ENCODE measurements at places on chromosomes 2 and 18.
A peak's percentile ranks its signal among the peaks of the same experiment; 100 is the strongest.

- no peak for DNase-seq
These were observed 205.9 kb downstream of the EIPR1 start for GRCh38 chr2:3171564-3172264.

DNA sequence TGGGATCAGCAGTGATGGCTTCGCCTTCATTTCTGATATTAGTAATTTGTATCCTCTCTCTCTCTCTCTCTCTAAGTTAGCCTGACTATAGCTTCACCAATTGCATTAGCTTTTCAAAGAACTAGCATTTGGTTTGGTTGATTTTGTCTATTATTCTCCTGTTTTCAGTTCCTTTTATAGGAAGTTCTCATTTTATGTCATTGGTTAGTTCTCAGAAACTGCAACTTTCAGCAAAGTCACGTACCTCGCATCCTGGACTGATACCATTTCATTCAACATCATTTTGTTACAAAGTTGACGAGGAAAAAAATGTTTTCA lies 450.8 kb downstream of the EIPR1 start:
- no peak for DNase-seq

DNA sequence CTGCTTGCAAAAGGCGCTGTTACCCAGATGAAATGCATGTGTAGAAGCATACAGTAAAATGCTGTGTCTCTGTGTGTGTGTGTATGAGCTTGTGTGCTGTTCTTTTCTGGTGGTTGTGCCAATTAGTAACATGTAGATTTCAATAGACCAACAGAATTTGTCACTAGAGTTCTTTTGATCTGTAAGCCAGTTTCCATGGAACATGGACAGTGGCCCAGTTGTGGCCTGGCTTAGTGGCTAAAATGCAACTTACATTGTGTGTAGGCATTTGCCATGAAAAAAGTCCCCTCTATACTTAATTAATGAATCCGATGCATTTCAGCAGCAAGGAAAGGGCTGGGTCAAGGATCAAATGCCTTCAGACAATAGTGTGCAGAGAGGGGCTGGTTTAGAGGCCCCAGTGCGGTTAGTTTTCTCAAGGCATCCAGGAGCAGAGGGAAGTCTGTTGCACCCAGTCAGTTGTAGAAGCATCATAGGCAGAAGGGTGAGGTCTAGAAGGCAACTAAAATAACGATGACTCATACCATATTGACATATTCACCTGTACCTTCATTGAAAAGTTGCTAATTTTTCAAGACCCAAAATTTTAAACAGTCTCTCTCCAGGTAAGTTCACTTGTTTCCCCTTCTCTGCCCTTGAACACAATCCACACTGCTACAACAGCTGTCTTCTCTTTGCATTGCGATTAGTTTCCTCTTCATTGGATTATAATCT lies 366.9 kb upstream of the SPRED2 start:
- no peak for DNase-seq

- DNase-seq, result no peak
These were observed 159.3 kb downstream of the PTH2R start for GRCh38 chr2:208565690-208566416.

GRCh38 chr2:168056242-168056787 lies 191.1 kb downstream of the STK39 start:
- no peak for DNase-seq

DNA sequence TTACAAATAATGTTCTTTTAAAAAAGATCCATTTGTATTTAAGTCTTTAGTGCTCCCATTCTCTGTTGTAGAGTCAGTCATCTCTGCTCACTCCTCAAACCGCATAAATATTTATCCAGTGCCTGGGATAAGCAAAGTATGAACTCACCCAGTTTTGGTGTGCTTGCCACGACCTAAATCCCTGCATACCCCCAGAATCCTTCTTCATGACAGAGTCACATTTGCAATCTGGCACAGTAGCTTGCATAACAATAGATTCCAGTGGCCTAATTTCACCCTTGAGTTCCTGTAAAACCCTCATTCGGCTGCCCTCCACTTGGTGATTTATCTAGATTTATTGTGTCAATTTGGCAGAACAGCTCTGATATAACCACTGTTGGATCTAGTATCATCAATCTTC lies 92.9 kb downstream of the DTNA start:
- no peak for DNase-seq

DNA sequence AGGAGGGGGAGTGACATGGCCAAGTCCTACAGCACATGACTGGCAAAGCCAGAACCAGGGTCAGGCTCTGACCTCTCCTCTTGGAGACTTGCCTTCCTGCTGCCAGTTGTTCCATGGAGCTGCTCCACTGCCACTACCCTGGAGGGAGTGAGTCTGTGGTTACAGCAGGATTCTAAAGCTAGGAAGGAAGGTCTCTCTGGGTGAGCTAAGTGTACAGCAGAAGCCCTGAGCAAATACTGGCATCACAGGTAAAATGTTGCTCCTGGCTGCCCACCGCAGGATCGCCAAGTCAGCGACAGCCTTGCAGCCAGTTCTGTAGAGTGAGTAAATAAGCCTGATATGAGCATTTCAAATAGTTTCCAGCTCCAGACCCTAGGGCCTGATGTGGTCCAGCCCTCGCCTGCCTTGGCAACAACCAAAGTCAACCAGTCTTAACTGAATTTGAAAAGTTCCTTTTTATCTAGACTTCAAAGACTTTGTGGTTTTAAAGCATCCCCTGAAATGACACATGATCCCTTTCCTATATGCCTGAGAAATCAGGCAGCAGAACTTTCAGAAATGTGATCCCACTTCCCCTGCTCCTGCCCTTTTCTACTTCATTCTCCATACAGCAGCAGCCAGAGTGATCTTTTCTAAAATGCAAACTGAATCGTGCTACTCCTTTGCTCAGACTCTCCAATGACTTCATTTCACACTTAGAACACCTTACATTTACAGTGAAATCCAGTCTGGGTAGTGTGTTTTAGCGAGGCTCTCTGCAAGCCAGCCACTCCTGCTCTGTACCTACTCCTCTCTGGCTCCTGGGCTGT lies 114.3 kb downstream of the MGAT5 start:
- DNase-seq, result no peak

GRCh38 chr18:51128533-51128932 lies 68.9 kb downstream of the MEX3C start:
- DNase-seq, result peak; percentile 40

DNA sequence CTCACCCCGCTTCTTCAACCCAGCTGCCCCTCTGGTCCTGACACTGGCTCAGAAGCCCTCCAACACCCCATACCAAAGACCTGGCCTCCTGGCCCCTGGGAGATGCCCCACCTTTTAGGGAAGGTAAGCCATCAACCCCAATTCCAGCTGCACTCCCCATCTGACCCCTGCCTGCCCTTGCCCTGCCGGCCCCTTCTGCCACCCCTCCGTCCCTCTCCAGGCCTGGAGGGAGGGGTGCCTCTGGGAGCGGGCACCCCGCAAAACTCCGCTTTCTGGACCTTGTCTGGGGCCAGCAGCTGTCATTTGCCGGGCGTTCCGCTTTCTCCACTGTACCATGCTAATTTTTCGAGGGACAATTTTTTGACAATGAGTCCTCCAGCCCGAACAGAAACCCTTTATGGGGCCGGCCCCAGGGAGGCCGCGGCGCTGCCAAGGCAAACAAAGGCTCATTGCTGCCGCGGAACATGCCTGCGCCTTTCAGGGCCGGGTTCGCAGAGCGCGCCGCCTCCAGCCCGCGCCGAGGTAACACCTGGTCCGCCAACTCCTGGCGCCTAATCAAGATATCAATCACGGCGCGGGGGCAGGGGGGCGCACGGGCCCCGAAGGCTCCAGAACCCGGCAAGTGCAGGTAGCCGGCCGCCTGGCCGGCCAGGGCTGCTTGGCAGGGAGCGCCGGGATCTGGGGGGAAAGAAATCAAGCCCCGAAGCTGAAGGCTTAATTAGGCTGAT lies 96.0 kb downstream of the INHBB start:
- DNase-seq, result no peak

DNA sequence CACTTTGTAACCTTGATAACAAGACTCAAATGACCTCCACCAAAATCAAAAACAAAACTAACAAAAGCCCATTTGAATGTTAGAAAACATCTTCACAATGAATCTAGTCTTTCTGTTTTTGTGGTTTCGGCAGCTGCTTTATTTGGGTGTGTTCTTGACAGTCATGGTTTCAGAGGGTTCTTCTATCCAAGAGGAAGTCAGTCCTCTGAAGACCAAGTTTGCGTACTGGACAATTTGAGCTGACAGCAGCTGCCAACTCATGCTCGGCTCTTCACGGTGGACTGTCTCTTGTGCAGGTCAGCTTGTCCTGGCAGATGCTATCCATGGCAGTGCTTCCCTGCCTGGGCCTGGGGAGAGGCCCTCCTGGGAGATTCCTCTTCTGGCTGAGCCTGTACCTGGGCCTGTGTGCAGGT lies 91.0 kb downstream of the TMEM17 start:
- no peak for DNase-seq

DNA sequence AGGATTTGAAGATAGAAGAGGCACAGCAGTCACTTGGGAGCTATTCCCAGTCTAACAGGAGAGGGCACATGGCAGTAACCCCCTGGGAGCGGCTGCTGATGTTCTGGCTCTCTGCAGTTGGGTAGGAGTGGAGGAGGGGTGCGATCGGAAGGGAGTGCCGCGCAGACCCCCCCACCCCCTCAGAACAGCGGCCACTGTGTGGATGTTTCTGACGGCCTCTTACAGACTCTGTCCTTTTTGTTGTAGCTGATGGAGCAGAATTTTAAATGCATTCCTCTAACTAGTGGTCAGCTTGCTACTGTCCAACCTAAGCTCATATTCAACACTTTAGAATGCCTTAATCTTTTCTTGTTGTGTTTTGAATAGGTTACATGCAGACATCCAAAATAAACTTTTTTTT lies 127.9 kb downstream of the AGAP1 start:
- no peak for DNase-seq

GRCh38 chr18:45651275-45651674 lies 36.0 kb downstream of the SLC14A2 start:
- no peak for DNase-seq

Data from pulmonary artery endothelial cell (primary cell).